ENCODE measurements at places on chromosomes 13 and 19. TPM values are rescaled to one million over a fixed set of nuclear protein-coding genes. Genes with fewer than 3 reads are reported as not detected.

GRCh38 chr19:50275577-50276368, 53.4 kb downstream of the KCNC3 start:
- DNase-seq, result no peak

DNA sequence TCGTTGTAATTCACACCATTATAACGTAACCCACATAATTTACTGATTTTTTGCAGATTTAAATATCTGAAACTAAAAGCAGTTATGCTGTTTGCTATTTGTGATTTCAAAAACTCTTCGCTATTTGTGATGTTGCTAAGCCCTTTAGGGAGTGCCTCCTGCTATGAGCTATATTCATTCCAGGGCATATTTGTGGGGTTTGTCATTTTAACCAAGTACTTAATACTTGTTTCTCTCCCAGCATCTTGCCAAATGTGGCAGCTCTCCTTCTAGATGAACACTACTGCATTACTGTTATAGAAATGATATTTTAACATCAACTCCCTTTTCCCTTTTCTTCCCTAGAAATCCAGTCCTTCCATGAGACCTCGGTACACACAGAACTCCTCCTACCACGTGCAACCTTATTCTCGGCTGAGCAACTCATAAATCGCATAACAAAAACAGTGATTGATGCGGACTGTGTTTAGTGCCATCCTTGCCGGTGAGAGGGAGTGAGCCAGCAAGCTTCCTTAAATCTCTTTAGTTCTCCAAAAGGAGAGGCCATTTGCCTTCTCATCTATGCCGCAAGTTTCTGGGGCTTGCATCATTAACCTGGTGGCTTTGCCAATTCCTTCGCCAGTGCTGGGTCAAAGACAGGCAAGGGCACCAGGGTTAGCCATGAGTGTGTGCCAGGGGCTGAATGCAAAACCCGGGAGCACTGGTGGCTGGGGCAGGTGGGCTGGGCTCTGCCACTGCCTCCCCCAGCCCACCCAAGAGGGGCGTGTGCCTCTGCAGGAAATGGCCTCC, 33.4 kb downstream of the RFX2 start:
- peak; percentile 91 for DNase-seq

DNA sequence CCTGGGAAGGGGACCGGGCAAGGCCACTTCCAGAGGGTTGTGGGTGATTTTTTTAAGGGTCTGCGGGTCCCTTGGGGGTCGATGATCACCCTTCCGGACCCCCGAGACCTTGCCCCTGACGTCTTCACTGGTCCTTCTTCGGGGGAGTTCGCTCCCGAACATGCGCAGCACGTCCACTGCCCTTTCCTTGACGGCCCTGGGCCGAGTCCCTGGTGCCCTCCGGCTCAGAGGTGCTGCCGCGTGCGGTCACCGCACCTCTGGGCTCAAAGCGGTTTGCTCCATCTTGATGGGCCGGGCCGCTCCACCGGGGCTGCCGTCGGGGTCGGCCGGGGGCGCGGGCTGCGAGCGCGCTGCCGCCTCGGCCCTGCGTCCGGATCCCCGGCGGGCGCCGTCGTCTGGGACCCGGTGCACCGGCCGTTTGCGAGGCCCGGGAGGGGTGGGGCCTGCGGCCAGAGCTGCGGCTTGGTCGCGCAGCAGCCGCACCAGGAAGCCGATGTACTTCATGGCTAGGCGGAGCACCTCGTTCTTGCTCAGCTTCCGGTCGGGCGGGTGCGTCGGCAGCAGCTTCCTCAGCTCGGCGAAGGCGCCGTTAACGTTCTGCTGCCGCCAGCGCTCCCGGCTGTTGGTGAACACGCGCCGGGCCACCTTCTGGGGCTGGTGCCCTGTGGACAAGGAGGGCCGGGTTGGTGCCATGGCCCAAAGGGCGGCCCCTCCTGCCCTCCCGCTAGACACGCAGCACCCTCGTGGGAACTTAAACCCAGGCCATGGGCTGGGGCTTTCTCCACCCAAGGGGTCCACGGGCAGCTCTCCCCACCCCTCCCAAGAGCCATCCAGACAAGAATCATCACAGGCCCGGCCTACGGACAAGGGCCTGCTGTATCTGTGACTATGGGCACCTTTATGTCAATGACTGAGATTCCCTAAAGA, 3.3 kb downstream of the LYL1 start:
- DNase-seq, result no peak

DNA sequence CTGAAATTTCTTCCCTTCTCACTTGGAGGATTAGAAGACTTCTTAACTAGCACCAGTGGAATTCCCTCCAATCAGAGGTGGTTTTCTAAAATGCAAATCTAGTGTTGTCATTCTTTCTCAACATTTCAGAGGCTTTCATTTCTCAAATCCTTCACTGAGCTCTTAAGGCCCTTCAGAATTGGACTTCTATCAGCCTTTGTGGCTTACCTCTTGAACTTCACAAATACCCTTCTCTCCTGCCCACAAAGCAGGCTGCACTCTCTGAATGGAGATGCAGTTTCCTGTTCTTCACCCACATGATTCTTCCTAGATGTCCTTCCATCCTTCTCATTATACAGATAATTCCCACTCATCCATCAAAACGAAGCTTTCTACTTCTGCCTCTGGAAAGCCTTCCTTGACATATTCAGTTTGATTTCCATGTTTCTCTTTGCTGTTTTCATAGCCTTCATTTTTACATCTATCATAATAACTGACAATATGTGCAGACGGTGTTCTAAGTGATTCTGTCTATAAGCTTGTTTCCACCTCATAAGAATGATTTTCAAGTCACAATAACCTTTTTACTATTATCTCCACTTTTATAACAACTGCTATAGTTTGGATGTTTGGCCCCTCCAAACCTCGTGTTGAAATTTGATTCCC, 123.1 kb upstream of the GPR12 start:
- DNase-seq, result no peak

DNA sequence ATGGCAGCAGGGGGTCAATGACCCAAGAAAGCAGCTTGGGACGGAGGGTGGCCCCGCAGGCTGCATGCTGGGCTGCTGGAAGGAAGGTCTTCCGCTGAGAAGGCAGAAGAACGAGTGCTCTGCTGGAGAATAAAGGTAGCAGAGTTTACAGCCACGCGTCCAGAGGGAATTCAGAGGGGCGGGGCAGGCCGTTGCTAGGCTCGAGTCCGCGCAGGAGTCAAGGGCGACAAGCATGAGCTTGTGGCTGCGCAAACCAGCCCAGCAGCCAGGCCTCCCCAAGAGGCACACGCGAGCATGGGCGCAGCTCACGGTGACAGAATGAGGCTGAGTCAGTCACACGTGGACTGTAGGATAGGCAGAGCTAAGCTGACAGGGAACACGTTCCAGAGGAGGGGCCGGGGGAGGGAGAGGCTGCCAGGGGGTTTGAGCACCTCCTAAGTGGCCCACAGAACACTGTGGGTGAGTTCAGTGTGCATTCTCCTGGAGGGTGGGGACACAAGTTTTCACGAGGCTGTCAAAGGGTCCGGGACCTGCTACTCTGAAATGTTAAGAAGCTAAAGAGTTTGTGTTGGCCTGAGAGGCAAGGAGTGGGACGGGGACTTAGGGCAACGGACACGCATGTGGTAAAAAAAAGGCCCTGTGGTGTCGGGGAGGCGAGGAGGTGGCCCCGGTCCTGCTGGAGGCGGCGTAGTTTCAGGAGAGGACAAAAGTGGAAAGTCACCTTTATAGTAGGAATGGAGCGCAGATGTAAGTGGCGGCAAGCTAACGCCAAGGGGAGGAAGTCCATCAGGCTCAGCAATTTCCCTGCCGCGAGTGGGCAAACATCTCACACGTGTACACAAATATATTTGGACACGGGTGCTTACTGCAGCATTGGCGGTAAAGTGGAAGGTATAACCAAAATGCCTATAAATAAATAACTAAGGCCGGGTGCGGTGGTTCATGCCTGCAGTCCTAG, 17.7 kb downstream of the RFX2 start:
- peak; percentile 71 for DNase-seq

DNA sequence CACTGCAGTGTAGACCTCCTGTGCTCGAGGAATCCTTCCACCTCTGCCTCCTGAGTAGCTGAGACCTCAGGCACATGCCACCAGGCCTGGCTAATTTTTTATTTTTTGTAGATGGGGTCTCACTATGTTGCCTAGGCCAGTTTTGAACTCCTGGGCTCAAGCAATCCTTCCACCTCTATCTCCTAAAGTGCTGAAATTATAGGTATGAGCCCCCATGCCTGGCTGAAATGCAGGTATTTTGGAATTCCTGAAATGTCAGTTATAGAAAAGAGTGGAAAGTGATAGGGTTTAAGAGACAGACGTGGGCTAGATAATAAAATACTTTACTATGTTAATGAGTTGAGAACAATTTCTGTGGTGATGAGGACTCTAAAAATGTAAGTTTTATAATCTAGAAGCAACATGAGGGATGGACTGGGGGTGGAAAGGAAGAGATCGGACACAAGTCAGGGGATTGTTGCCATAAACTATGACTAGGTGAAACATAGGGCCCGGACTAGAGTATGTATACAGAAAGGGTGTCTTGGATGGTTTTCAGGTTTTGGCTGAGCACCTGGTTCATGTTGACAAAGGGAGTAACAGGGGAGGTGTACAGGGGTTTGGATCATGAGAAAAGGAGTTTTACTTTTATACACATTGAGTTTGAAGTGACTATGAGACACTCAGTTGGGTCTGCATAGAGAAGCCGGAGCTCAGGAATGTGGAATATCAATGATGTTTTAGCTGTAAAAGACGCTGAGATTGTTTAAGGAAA, 165.6 kb upstream of the STARD13 start:
- DNase-seq, result no peak

DNA sequence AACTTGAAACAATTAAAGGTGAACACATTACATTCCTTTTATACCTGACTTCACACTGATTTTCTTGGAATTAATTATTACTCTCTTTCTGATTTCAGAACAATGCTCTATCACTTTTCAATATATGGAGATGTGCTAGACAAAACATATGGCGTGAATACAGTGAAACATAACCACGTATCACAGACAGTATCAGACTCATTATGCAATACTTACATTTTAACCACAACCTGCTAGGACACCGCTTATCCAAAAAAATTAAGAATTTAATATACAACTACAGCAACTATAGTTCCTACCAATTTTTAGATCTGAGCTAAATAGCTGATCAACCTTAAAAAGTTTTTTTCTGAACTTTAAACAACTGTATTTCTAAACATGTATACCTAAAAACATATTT, 9.9 kb downstream of the HSPH1 start:
- DNase-seq, result no peak

- peak; percentile 17 for DNase-seq
Observed at GRCh38 chr19:11422163-11423065, 3.3 kb upstream of the RGL3 start.

DNA sequence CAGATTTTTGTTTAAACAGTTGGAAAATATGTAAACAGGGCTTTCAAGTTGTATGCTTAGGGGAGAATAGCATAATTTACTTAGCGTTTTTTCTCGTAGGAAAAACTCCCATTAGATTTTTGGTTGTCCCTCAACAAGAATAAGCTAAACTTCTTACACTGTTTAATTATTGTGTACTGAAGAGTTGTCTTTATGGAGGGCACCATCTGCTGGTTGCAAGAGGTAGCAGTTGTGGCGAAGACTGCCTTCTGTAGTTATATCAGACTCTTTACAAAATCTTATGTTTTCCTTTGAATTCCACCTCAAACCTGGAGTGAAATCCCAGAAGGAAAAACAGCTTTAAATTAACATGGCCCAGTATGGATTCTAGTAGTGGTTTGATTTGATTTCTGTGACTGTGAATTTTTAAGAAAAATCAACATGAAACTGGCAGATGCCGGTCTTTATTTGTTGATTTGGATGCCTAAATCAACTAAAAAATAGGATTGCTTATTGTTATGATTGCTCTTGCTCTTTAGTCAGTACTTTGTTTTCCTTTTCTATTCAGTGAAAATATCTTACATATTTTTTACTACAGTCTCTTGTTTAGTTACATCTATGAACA, 53.4 kb downstream of the PDS5B start:
- DNase-seq, result peak; percentile 84

- DNase-seq, result peak; percentile 55
Observed at GRCh38 chr13:36131931-36132297, 732 bp upstream of the DCLK1 start.

GRCh38 chr19:1396019-1396767, 5.1 kb downstream of the GAMT start:
- DNase-seq, result no peak

DNA sequence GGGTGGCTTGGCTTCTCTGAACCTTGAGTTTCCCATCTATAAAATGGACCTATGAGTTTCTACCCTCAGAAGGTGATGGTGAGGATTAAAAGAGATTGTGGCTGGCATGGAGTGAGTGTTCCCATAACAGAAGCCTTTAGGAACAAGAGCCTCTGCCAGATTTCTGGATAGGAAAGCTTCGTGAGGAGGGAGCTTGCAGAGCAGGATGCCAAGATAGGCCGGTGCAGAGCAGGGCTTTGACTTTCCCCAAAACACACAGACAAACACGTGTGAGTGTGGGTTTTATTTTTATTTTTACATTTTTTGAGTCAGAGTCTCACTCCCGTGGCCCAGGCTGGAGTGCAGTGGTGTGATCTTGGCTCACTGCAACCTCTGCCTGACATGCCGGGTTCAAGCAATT, 3.7 kb upstream of the CNN1 start:
- no peak for DNase-seq

GRCh38 chr13:43401361-43401760, 378.0 kb downstream of the DNAJC15 start:
- no peak for DNase-seq

- no peak for DNase-seq
Observed at GRCh38 chr19:44050740-44051649, 841 bp upstream of the ZNF223 start.

The PINLYP gene
- total RNA-seq, result 7.2 TPM

DNA sequence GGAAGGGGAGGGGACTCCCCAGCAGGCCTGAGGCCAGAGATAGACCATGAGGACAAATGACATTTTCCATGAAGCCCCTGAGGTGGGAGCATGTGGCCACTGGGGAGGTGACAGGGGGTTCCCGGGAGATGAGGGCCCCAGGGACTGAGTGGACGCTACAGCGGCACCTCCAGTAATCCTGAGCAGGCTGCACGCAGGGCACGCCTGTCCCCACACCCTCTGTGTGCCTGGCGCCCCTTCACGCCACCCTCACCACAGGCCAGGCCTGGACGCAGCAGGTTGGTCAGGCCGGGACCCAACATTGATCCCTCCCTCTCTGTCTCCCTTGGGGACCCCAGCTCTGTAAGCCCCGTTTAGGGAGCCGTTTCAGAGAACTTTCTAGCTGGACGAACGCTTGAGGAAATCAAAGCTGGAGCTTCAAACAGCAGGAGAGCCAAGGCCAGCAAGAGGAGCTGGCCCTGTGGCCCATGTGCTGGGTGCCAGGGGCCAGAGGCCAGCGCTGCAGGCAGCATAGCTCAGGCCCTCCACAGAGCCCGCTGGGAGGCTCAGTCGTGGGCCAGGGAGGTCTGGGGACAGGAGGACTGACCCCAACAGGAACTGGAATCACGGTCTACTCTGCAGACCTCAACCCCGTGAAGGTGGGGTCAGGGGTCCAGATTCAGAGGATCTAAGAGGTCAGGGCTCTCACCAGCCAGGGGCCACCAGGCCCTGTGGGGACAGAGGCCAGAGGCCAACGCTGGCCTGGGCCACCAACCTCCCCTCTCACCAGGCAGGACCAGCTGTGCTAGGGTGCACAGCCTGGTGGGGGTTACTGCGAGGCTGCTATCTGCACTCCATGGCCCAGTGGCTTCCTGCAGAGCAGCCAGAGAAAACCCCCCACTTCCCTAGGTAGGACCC, 14.6 kb downstream of the LSM4 start:
- DNase-seq, result no peak
